ENCODE measurements at places on chromosomes 5 and 9.

GRCh38 chr5:58450018-58450417, 9.9 kb downstream of the PLK2 start:
- no peak for DNase-seq

DNA sequence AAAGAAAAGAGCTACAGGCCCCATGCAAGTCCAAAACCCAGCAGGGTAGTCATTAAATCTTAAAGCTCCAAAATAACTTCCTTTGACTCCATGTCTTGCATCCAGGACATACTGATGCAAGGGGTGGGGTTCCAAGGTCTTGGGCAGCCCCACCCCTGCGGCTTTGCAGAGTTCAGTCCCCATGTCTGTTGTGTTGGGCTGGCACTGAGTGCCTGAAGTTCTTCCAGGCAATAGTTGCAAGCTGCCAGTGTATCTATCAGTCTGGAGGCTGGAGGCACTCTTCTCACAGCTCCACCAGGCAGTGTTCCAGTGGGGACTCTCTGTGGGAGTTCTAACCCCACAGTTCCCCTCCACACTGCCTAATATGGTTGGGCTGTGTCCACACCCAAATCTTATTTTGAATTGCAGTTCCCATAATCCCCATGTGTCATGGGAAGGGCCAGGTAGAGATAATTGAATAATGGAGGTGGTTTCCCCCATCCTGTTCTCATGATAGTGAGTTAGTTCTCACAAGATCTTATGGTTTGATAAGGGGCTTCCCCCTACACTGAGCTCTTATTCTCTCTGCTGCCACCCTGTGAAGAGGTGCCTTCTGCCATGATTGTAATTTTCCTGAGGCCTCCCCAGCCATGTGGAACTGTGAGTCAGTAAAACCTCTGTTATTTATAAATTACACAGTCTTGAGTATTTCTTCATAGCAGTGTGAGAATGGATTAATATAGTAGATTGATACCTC, 237.5 kb upstream of the ADRA1B start:
- DNase-seq, result no peak

GRCh38 chr9:130111786-130112537, 58.3 kb downstream of the GPR107 start:
- DNase-seq, result no peak

DNA sequence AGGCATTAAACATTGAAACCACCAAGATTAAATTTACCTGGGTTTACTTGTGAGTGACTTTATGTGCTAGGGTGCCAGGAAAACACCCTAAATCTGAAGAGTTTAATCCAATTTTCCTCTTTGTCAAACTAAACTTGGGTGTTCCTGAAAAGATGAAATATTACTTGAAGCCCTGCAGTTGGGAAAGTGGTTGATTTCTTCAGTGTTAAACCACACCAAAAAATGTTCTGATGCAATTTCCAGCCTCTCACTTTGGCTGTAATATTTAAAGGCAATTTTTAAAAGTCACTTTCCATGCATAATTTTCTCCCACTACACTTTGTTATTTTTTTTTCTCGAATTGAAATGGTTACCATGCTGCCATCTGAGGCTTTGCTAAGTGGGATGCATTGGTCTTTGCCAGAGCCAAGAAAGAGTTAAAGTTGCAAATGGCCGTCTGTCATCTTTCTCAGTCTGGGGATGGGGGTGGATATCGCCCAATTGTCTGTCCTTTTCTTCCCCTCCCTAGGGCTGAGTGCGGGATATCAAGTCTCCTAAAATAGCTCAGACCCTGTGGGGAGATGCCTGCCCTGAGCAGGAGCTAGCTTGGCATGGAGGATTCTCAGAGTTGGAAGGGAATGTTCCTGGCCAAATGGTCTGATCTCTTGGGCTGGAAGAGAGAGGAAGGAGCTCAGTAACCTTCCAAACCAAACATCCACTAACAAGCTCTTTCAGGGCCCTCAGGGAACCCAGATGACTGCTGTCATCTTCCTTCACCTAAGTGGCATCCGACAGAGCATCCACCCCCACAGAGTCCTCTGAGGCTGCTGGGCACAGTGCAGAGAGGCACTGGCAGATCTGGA, 13.6 kb upstream of the SHB start:
- no peak for DNase-seq

GRCh38 chr9:100281676-100282387, 70.9 kb downstream of the TEX10 start:
- no peak for DNase-seq

GRCh38 chr5:34447424-34447823, 208.7 kb upstream of the RAI14 start:
- DNase-seq, result no peak

- no peak for DNase-seq
These were observed 7.9 kb downstream of the GADD45G start for GRCh38 chr9:89612566-89613278.

DNA sequence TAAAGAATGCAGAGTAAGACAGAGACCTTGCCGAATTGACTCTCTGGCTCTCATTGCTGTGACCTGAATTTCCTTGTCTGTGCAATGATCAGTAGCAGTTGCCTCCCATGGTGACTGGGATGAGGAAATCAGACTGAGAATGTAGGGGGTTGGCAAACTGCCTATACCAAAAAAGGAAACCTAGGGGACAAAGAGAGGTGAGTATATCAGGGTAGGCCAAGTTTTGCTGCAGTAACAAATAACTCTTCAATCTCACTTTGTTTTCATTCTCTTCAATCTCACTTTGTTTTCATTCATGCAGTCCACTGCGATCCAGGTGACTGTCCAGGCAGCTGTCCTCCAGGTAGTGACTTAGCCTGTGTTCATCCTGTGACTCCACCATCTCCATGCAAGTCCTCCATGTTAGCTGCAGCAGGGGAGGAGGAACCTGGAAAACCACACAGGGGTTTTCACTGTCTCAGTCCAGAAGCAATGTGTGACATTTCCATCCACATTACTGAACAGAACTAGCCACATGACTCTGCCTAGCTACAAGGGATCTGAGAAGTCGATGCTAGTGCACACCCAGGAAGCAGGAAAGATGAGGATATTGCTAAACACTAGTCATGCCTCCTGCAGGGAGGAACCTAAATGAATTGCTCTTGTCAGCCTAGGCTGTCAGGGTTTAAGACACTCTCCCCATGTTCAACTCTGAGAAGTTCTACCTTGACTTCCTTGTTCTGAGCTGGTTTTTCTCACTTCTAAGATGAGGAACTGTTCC, 26.0 kb downstream of the TMEM174 start:
- no peak for DNase-seq

- no peak for DNase-seq
These were observed 68.5 kb upstream of the TTC23L start for GRCh38 chr5:34770486-34770885.

GRCh38 chr9:71036501-71036900, 84.9 kb downstream of the TRPM3 start:
- DNase-seq, result no peak

DNA sequence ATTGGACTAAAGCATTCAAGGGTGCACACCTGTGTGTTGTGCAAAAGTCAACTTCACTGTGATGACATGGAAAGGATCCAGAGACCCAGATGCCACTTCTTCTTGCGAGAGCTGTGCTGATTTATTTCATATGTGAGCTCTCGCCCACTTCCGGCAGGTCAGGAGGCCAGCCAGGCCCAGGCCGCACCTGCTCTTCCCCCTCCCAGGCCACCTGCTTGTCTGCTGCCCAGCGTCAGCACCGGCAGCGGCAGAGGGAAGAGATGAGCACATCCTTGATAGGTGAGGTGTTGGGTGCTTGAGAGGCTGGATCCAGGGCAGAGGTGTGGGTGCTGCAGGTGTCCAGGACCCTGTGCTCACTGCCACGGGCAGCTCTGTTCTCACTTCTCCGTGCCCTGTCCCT, 242.9 kb downstream of the FANCC start:
- no peak for DNase-seq

GRCh38 chr5:100852051-100852450, 51.0 kb downstream of the ST8SIA4 start:
- no peak for DNase-seq

GRCh38 chr5:135331612-135332011, 67.4 kb downstream of the MACROH2A1 start:
- DNase-seq, result no peak

DNA sequence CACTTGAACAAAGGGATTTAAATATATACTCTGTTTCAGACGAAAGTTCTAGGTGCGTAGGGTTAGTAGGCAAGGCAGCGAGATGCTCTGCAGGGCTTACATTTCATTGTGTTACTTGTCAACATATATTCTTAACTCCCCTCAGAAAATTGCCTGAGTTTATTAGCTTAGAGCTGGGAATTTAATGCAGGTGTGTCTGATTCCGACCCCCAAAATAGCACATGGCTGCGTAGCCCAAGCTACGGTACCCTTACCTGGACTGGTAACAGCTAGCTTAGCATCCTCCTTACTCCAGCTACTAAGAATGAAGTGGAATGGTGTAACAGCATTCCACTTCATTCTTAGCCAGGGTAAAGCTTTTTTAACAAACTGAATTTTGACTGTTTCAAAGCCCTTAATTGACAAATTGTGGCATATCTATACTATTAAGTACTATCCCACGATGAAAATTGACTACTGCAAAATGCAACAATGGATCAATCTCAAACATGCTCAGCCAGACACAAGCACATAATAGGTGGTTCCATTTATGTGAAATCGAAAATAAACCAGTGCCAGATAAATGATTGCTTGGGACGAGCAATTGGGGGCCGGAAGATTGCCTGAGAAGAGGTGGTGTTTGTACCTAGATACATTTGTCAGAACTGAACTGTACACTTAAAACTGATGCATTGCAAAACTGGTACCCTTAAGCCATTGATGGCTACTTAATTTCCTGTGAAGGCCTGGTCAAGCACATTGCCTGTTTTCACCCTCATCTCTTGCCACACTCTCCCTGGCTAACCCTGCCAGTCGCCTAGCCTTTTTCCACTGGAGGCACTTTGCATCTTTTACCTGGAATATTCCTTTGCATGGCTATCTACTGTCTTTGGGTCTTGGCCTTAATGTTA, 3.0 kb upstream of the FGF18 start:
- no peak for DNase-seq

DNA sequence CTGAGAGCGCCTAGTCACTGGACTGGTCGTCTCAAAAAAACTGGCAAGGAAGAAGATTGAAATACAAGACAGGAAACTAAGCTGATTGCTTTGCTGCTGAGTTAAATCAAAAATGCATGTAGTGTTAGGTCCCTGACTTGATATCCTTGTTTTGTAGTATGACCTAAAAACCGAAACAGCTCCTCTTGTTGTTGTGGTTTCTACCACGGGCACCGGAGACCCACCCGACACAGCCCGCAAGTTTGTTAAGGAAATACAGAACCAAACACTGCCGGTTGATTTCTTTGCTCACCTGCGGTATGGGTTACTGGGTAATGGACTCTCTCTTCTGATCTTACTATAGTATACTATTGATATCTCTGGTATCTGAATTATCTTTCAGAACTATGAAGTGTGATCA, 4.3 kb downstream of the MTRR start:
- no peak for DNase-seq

DNA sequence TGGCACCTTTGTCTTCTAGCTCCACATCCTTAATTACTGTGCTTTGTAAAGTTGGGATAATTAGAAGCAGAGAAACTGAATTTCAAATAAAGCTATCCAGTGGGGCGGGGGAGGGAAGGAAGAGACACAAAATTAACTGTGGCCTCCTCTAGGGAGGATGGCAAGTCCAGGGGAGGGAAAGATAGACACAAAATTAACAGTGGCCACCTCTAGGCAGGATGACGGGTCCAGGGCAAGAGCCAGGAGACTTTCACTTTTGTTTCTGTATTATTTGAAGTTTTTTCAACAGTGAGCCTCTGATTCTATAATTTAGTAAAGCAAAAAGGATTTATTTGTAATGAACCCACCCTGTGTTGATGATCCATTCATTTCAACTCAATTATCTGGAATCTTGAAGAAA, 335.9 kb downstream of the MSX2 start:
- no peak for DNase-seq

- DNase-seq, result no peak
These were observed 78.7 kb downstream of the ACTL7B start for GRCh38 chr9:108776920-108777639.

- DNase-seq, result no peak
These were observed 74.1 kb upstream of the RPS23 start for GRCh38 chr5:82352146-82352791.

DNA sequence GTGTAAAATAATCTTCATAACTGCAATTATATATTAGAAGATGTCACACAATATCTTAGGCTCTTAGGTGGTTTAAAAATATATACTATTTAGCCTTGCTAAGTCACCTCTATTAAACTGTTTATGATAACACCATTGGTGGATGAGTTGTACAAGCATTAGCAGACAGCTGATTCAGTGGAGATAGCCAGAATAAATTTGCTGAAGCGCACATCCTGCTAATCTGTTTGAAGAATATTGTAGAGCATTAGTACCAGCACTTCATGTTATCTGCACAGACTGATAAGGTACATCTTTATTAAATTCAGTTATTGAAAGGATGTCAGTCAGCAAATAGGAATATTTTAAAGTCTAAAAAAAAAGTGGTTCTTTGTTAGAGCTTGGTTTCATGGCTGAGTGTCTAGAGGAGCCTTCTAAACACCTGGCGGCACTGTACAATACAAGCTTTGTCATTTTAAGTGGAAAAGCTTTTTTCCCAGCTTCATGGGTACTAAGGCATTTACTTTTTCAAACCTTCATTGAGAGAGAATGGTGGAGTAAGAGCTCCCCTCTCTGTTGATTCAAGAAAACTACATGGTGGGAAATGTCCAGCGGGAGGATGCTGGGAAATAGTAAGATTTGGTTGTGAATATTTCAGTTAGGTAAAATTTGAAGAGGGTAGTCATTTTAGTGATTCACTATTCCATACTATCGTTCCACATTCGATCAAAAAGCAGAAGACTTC, 275.1 kb downstream of the SLF1 start:
- DNase-seq, result no peak

GRCh38 chr5:51392689-51393199, 9.5 kb downstream of the ISL1 start:
- DNase-seq, result no peak

DNA sequence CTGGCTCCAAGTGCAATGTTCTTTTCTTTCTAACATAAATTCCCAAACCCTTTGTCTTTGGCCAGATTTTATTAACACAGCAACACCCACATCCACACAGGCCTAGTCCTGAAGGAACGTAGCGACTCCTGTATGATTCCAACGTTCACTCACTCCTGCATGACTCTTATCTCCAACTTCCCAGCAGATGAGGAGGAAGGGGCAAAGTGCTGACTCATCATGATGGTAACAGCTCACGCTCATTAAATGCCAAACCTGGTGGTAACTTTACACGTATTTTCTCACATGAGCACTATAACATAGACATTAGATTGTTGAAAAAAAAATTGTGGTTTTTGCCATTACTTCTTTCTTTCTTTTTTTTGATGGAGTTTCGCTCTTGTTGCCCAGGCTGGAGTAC, 1349.5 kb downstream of the EFNA5 start:
- DNase-seq, result no peak

GRCh38 chr9:108108280-108108851, 618.8 kb upstream of the KLF4 start:
- DNase-seq, result no peak

DNA sequence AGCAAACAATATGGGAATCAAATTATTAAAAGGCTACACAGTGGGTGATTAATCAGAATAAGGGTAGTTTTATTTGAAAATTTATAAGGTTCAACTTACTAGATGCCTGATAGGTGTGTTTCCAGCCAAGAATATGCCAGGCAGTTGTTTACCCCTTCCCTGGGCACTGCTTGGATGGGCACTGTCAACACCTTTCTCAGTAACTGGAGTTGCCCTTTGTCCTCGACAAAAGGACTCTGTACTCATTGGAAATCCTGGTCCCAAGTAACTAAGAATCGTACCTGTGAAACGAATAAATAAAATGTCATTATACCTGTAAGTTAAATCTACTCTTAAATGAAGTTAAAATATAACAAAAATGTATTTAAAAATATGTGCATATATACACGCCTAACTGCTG, 15.0 kb downstream of the ANKRD34B start:
- no peak for DNase-seq

Data from stimulated activated CD4-positive, alpha-beta T cell treated with anti-CD3 and anti-CD28 coated beads, Interleukin-12 subunit alpha, Interleukin-12 subunit beta, amount 100 ng/mL, for 4 hours (primary cell).